ENCODE measurements at places on chromosomes 6 and 20.

GRCh38 chr6:142485256-142485655 lies 183.4 kb downstream of the ADGRG6 start:
- no peak for DNase-seq

- no peak for DNase-seq
Observed at GRCh38 chr6:85096976-85097375, 332.6 kb upstream of the TBX18 start.

GRCh38 chr6:102085257-102085656 lies 691.7 kb downstream of the GRIK2 start:
- DNase-seq = no peak

DNA sequence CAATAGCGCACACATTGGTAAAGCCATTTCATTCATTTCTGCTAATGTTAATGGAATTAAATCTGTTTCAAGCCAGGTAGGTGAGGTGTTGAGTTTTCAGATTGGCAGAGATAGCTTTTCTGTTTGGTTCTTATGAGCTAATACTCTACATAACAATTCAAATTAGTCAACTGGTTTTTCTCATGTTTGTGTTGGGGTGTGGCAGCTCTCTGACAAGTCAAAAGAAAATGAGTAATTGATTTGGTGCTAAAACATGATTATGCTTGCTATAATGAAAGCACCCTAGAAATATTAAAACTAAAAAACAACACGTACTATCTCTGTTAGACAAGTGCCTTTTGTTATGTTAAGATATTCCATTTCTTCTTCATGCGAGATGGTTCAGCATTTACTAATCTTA lies 13.6 kb downstream of the PPP1R14C start:
- DNase-seq = no peak

GRCh38 chr20:63700199-63701050 lies 4.0 kb downstream of the TNFRSF6B start:
- no peak for DNase-seq

GRCh38 chr20:959996-960615 lies 42.0 kb downstream of the RSPO4 start:
- no peak for DNase-seq

- DNase-seq = no peak
Observed at GRCh38 chr6:161554883-161555282, 281.0 kb upstream of the AGPAT4 start.

DNA sequence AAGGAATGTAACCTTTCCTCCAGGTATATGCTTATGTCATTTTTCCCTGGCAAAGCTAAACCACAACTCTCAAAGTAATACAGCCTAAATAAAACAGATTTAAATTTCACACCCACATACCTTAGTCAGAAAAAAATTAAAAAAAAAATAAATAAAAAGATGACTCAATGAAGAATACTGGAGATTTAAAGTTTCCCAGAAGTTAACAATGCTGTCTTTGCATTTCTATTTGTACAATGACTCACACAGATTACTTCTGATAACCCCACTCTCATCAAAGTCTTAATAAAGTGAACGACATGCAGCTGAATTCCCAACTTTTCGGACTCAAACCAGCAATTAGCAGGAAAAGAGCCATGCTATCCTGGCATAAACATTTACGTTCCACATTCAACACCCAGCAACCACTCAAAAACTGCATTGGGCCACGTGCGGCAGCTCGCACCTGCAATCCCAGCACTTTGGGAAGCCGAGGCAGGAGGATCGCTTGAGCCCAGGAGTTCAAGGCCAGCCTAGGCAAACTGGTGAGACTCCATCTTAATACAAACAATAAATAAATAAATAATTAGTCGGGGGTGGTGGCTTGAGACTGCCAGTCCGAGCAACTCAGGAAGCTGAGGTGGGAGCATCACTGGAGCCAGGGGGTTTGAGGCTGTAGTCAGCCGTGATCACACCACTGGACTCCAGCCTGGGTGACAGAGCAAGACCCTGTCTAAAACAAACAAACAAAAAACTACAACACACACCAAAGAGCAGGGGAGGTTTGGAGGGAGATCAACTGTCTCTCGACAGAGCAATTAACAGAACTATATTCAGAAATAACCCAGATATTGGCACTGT lies 130.5 kb downstream of the WDR27 start:
- no peak for DNase-seq

DNA sequence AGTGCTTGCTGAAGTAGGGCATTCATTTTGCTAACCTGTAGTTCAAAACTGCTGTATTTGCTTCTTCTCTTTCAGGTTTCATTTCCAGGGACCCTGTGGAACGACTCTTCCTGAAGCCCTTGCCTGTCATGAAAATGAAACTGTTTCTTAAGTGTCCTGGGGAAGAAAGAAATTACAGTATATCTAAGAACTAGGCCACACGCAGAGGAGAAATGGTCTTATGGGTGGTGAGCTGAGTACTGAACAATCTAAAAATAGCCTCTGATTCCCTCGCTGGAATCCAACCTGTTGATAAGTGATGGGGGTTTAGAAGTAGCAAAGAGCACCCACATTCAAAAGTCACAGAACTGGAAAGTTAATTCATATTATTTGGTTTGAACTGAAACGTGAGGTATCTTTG lies 3.4 kb upstream of the NOL7 start:
- peak; percentile 66 for DNase-seq

DNA sequence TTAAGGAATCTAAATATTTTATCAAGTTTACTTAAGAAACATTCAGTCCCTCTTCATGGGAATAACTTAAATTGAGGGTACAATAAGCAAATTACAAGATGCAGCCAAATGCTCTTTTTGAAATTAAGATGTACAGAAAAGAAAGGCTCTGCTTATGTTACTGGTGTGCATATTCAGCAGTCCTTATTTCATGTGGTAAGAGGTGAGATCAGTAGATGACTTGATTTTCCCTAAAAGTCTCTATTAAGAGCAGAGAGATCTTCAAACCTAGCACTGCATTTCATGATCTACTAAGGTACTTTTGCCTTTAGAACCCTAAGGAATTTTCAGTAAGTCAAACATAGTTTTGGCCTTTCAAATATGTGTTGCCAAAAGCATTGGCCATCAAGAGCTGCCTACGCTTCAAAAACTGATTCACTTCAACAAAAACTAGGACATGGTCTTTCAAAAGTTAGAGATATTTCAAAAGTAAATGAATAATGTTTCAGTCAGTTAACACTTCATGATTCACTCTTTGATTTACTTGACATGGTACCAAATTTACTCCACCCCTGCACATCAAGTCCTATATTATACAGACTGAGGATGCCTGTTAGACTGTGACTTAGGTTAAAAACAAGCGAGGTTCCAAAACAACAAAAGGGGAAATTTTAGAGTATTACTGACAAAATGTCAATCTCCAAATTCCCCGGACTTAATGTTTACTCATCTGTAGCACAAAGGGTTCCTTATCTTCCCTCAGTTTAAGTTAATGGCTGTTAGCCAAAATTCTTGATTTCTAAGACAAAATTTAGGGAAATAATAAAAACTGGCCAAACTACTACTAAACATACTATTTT lies 19.2 kb downstream of the C6orf62 start:
- DNase-seq = no peak

Measured in inflammatory macrophage treated with lipopolysaccharide for 4 hours (primary cell).